ENCODE measurements at places on chromosomes 12 and 14.
A peak's percentile ranks its signal among the peaks of the same experiment; 100 is the strongest.

GRCh38 chr14:88986146-88986841 is 161.8 kb downstream of the TTC8 start:
- DNase-seq, result no peak

GRCh38 chr12:54660320-54660962 is 12.3 kb upstream of the DCD start:
- no peak for DNase-seq

GRCh38 chr12:69433653-69434052 is 36.5 kb upstream of the FRS2 start:
- DNase-seq, result no peak

DNA sequence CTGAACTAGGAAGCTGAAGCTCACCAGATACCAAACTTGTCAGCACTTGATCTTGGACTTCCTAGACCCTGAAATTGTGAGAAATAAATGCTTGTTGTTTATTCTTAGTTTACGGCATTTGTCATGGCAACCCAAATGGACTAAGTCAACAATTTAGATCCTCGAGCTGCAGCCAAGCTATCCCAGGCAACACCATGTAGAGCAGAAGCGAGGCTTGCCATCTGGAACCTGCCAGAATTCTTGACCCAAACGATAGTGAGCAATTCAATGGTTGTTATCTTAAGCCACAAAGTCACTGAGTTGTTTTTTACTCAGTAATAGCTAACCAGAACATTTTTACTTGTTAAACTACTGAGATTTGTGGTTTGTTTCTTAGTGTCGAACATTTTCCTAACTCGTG is 458.5 kb upstream of the FLRT2 start:
- DNase-seq, result no peak

DNA sequence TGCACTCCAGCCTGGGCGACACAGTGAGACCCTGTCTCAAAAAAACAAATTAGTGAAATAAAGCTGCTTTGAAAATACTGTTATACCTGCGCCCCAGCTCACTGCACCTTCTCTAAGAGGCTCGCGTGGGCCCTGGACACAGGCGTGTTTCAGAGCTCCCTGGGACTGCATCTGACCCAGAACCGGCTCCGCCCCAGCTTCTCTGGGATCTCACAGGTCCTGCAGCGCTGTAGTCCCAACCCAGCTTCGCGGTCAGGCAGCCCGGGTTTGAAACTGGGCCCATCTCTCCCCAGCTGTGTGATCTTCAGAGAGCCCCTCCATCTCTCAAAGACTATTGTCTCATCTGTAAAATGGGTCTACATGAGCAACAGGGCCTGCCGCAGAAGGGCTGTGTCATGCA is 7.5 kb downstream of the RIMBP2 start:
- DNase-seq, result no peak

GRCh38 chr12:78534311-78534710 is 330.3 kb upstream of the SYT1 start:
- no peak for DNase-seq

- no peak for DNase-seq
These were observed 38.4 kb downstream of the IFNG start for GRCh38 chr12:68121143-68121542.

- DNase-seq, result no peak
These were observed 28.8 kb downstream of the P2RX4 start for GRCh38 chr12:121238604-121239350.

- peak; percentile 89 for DNase-seq
These were observed 823 bp upstream of the SMARCC2 start for GRCh38 chr12:56189918-56190694.

GRCh38 chr14:22099942-22100763 is 426.5 kb upstream of the OR4E1 start:
- DNase-seq, result peak; percentile 62

DNA sequence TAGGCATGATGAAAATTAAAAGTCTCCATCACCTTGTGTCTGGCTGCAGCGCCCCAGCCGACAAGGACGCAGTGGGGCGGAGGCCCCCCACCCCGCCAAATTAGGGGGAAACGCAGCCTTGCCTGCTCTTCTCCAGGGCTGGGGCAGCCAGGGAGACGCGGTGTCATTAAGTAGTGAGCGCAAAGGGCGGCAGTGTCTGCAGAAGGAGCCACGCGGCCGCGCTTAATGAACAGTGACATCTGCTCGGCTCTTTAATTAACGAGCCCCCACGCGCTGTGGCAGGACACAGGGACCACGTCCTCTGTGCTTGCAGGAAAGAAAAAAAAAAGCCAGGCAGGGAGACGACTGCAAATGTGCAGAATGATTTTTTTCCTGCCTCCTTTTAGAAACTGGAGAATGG is 93.4 kb upstream of the NCOR2 start:
- no peak for DNase-seq

- DNase-seq, result no peak
These were observed 202.3 kb upstream of the LMNTD1 start for GRCh38 chr12:25755136-25755970.

DNA sequence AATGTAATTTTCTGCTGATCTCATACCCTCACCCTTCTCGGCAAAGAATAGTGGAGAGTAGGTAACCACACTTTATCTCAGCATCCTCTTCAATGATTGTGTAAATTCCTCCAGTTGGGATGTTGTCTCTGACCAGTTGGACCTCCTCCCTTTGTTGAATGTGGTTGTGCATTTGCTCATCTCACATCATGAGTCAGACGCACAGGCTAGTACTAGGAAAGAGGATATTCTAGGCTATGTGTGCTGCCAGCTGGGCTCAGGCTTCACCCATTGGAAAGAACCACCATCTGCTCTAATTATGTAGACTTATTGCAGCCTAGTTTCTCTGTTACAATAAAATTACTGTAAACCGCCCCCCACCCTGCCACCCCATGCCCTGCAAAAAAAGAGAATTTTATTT is 90.3 kb downstream of the LMO3 start:
- no peak for DNase-seq

DNA sequence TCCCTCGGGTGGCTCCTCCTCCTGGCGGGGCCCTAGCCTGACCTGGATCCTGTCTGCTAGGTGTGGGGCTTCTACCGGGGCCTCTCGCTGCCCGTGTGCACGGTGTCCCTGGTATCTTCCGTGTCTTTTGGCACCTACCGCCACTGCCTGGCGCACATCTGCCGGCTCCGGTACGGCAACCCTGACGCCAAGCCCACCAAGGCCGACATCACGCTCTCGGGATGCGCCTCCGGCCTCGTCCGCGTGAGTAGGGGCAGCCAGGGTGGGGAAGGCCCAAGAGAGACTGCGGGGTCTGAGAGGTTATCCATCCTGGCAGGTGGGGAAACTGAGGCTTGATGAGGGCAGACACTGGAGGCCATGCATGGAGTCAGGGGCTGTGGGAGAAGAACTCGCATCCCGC is 4.0 kb downstream of the SLC25A47 start:
- no peak for DNase-seq

DNA sequence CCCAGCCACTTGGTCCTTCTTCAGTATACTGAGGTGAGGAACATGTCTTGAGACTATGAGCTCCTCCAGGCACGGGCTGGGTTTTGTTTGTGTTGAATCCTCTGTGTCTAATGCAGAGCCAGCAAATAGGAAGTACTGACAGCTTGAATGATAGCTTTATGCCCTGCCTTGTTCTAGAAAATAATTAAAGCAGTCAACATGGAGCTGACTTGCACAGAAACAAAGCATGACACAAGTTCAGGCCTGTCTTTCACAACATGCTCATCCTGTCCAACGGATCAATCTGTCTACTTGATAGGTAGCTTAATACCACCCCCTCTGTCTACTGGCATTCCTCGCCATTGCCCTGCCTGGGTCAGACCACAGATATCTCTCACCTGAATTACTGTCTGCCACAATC is 140.9 kb downstream of the ESRRB start:
- no peak for DNase-seq

GRCh38 chr12:78880078-78880477 is 15.5 kb downstream of the SYT1 start:
- DNase-seq, result no peak

- DNase-seq, result no peak
These were observed 9.9 kb downstream of the FOXA1 start for GRCh38 chr14:37585101-37585511.

DNA sequence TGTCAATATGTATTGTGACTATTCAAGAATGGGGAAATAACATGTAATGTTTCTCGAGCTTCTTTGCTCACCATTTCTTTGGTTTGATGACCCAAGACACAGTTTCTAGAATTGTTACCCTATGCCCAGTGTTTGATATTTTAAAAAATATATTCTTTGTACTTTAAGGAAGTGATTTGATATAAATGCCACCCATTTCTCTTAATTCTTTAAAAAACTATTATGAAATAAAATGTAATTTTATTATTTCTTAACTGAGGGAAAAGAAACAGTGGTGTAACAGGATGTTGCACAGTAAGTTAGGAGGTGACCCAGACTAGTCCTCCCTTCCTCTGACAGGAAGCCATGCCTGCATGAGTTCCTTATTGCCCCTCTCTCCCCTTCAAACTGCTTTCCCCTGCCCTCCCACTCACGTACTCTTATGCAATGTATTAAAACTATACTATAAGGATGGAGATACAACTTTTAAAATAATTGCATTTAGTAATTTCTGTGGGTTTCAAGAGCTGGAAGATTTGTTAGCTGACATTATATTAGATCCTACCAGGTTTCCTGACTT is 279.4 kb downstream of the TMTC2 start:
- DNase-seq, result no peak
